Amniotic stem cell (primary cell): ENCODE measurements at places on chromosomes 2 and 18.

GRCh38 chr2:192151853-192152252, 42.9 kb downstream of the TMEFF2 start:
- DNase-seq, result no peak

DNA sequence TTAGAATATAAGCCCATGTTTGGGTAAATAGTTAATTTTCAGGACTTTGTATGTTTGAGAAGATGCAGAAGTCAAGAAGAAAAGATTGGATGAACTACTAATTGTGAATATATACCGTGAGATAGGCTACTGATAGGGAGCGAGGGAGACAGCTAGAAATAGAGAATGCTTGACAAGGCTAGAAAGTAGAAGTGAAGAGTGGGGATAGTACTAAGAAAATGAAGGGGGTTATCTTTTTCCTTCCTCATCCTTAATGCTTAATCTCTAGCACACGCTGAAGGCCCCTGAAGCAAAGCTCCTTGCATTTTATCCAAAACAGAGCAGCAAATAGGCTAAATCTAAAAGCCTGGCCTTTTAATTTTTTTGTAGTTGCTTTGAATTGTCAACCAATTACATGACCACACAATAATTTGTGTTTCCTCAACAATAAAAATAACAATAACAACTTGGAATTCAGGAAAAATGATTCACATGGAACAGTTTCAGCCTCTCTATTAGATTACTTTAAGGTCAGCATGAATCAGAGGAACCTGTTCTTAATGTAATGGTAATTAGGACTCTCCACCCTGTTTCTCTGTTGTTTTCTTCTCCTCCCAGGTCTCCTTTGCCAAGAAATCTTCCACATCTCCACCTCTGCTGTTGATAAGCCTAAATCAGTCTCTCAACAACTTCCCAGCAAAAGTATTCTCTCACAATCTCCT, 1071.3 kb upstream of the ZEB2 start:
- DNase-seq, result no peak

- no peak for DNase-seq
Observed at GRCh38 chr18:22088029-22088428, 81.4 kb upstream of the GATA6 start.

DNA sequence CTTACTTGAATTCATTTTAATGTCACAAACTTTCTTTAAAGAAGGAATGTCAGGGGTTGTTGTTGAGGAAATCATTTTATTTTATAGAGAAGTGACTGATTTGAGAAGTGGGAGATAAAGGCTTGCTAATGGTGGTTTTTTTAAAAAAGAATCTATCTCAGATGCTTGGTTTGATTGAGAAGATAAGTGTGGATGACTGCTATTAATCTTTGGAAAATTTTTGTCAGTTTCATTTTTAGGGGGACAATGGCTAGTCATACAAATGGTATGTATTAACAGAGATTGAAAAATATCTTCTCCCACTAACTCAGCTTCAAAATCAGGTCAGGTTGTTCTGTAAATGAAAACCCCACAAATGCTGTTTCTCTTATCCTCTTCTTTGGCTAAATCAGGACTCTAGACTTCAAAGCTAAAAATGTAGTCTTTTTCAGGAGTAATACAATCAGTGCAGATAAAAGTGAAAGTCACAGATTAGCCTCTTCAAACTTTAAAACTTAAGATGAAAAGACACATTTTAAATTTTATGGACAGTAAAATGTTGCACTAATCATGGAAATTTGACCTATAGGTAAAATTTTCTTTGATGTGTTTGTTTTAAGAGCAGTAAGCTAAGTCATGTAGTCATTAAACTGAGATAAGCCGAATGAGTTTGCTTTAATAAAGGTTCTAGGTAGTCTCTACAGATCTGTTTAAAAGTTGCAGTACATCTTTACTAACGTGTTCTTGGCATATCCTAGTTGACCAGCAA, 674.2 kb upstream of the VRK2 start:
- no peak for DNase-seq

GRCh38 chr2:188884046-188884445, 90.1 kb upstream of the COL3A1 start:
- no peak for DNase-seq

GRCh38 chr18:13273800-13274199, 55.2 kb downstream of the LDLRAD4 start:
- no peak for DNase-seq

GRCh38 chr18:37805773-37806404, 240.3 kb upstream of the CELF4 start:
- DNase-seq, result no peak

- no peak for DNase-seq
Observed at GRCh38 chr2:100660851-100661584, 98.2 kb downstream of the PDCL3 start.

DNA sequence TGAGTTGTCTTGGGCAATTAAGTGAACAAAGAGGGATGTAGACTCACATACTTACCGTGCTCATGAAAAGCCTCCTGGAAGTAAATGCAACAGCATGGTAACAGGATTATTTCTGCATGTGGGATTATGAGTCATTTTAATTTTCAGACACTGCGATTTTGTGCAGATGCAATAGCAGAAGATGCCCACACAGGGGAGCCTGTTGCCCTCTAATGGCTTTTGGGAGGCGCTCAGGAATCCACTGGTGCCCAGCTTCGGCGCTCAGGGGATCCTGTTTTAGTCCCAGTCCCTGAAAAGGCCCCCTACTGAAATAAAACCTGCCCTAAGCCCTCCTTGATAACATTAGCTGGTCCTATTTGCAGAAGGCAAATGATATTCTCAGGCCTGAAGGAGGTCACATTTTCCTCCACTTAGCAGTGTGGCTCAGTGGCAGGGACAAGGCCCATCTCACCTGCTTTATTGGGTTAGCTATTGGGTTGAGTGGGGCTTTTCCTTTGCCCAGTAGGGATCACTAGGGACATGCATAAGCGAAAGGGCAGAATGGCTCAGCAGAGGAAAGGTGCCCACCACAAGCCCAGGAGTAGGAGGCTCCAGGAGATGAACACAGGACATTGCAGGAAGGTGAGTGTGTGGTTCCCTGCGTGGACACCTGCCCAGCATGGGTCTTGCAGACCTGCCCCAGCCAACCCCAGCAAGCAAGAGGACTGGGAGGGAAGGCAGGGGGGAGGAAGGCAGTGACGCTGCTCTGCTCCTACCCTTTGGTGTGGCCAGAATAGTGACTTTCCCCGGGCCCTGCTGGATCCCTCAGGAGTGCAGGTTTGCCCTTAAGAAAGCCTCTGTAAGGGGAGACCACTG, 26.5 kb upstream of the KCNS3 start:
- peak; percentile 47 for DNase-seq

- no peak for DNase-seq
Observed at GRCh38 chr2:65240657-65241056, 13.0 kb downstream of the ACTR2 start.

DNA sequence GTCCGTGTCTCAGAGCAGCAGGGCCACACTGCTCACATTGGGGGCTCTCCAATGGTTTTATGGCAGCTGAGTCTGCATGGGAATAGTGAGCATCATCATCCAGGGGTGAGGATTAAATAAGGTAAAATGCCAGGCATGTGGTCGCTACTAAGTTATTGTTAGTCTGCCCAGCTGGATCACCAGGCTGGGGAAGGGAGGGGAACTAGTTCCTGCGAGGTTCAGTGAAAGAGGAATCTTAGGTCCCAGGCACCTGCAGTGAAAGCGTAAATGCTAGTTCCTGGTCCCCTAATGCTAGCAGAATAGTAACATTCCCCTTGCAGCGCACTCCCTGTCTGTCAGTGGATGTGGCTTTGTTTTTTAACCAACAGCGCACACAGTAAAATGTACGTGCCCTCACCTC, 60.1 kb downstream of the ARHGEF4 start:
- no peak for DNase-seq

DNA sequence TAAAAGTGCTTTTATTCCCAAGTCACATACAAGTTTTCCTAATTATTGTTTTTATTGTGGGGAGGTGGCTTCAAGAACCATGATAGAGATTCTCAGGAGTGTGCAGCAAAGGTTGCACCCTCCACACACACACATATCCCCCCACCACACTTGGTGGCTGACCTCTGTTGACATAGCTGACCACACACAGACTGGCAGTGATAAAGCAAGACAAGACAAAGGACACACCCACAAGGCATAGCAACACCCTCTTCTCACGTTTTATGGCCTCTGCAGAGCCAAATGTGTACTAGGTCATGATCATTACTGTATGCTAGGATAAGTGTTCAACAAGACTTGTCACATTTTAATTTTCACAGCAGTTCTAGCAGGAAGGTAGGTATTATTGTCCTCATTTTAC, 143.0 kb upstream of the EPC2 start:
- no peak for DNase-seq

DNA sequence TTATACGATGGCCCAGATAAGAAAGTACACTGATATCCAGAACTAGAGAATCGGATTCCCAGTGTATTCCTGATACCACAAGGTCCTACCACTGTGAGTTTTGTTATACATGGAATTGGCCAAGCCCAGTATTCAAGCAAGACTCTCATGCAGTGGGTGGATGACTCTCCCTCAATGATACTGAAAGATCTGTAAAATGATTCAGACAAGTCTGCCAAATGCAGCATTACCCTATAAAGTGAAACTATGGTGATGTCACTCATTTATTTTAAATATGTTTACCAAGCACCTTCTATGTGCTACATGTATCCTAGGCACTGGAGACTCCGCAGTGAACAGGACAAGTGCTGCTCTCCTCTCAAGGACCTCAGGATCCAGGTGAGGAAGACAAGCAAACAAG, 22.6 kb downstream of the MYO5B start:
- DNase-seq, result no peak

- no peak for DNase-seq
Observed at GRCh38 chr2:233976690-233977294, 59.6 kb downstream of the TRPM8 start.

- no peak for DNase-seq
Observed at GRCh38 chr2:28247290-28247689, 145.4 kb upstream of the FOSL2 start.

DNA sequence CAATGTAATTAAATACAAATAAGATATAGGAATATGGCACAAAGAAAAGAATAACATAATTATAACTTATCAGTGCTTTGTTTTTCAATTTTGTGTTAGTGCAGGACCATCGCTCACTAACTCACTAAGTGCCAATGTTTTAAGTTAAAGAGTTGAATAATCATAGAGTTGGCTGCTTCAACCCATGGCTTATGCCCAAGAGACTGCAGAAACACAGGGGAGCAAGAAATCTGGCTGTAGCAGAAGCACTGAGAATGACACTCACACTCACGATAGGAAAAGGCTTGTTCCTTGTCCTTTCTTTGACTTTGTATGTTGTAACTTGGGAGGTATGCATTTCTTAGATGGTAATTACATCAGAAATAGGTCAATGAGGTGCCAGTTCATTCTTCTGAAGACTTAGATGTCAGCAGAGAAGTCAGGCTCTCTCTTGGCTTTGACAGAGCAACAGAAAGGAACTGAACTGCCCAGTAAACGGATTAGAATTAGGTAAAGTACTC, 852.2 kb downstream of the LRRTM4 start:
- DNase-seq, result no peak
